ENCODE measurements at places on chromosomes 4 and X.

GRCh38 chr4:16916031-16916430, 17.6 kb upstream of the LDB2 start:
- no peak for DNase-seq

GRCh38 chrX:130051176-130051845, 59.0 kb downstream of the ELF4 start:
- DNase-seq, result no peak

DNA sequence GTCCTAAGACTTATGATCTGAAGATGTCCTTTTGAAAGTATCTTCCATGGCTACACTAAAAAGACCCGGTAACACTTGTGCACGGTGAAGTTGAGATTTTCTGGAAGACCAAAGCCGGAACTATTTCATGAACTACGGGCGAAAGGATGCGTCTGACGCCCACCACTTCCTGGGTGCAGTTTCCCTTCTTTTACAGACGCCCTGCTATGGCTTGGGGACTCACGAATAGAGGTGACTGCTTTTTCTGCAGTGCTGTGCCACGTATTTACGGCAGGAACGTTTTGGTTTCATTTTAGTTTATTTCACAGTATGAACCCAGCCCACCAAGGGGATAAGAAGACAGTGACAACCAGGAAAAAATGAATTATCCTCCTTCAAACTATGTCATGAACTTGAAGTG, 180.4 kb downstream of the AFAP1 start:
- no peak for DNase-seq

DNA sequence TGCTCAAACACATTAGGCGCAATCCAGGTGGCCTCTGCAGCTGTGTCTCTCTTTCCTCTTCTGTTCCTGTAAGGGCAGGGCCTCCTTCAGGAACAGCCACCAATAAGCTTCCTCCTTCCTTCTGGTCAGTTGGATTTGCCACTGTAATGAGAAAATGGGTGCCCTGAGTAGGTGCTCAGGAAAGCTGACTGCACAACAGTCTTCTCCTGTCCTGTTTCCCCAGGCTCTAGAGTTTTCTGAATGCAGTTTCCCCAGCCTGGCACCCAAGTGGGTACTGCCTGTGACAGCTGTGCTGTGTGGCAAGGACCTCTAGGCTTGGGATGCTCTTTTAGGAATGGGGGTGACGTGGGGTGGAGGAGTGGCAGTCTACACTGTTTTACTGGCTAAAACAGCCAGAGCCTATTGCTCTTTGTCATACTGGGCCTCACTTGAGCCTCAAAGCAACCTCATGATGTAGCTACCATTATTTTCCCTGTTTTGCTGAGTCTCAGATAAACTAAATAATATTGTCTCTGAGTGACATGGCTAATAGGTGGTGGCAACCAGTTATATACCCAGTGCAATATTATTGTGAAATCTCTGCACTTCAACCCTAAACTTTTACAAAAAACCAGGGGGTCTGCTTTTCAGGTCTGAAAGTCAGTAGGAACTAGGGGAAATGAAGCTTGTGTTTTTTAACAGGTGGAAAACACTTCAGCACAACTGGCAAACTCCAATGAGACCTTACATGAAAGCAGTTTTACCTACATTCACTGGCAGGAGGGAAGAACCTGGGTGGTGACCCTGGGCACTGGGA, 1.2 kb downstream of the CXCL2 start:
- no peak for DNase-seq

DNA sequence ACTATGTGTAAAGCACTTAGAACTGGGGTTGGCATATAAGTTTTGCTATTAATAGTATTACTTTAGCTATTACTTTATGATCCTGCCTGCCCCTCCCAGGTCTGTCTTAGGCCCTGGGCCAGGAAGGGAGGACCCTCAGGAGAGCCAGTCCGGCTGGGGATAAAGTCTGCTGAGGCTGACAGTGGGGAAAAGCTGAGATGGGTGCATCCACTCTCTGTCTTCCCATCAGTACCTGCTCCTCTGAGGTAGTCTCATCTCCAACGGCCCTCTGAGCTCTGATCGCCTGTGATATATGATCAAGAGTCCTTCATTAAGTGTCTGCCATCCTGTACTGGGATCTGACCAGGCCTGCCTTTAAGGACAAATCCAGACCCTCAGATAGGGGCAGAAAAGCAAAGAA, 156.5 kb upstream of the PJA1 start:
- no peak for DNase-seq

DNA sequence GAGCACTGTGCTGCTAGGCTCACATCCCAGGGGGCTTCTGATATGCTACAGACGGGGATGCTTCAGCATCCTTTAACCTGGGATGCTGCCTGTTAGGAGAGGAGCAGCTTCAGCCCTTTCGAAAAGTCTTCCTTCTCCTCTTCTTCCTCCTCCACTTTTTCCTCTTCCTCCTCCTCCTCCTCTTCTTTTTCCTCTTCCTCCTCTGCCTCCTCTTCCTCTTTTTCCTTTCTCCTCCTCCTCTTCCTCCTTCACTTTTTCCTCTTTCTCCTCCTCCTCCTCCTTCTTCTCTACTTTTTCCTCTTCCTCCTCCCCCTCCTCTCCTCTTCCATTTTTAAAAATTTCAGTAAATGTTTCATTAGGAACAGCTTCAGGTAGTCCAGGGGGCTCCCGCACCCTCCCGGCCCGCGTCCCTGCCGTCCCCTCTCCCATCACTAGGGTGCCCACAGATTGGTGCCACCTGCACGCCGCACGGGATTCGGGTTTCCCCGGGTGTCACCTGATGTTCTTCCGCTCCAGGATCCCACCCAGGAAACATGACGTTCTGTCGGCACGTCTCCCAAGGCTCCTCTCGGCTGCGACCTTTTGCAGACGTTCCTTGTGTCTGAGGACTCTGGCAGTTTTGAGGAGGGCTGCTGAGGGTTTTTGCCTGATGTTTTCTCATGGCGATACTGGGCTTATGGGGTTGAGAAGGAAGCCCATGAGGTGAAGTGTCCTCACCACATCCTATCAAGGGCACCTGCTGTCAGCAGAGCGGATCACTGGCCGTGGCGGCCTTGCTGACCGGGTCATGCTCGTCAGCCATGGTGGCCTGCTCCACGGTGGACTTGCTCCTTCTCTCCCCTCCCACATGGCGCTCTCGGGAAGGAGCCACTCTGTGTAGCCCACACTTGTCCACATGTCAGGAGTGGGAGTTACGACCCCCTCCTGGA, 83.4 kb upstream of the AFAP1 start:
- no peak for DNase-seq

- no peak for DNase-seq
Measured at GRCh38 chr4:144709159-144709558, 63.2 kb downstream of the HHIP start.

DNA sequence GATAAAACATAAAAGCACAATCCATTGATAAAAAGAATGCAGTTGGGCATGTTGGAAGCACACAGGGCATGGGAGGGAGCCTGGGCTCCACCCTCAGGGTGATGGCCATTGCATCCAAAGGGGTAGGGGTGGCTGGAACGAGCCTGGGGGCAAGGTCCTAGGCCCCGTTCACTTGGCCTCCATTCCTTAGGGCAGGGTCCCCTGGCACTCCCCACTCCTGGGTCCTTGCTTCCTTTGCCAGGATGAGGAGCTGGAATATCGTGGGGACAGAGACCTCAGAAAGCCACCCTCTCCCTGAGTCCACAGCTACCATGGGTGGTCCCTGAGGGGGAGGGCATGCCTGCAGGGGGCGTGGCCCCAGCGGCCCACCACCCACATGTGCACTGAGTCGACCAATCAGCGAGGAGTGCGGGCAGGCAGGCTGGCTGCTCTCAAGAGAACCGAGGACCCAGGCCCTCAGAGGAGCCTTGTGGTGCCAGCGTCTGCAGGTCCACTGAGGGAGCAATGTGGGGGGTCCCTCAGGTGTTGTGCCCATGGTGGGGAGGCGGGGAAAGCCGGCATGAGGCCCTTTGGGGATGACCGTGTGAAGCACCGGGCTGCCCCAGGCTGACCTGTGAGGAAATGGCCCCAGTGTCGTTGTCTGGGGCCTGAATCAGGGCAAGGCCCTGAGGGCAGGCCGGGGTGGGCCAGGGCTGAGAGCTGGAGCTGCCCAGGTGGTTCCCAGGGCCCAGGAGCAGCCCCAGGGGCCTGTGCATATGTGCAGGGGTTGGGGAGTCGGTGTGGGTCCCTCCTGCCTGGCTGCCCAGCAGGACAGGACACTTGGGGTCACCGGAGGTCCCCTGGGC, 78.6 kb upstream of the AMELX start:
- no peak for DNase-seq

GRCh38 chr4:173696011-173696410, 166.0 kb upstream of the HAND2 start:
- DNase-seq, result no peak
